ENCODE measurements at places on chromosomes 6 and 20.

DNA sequence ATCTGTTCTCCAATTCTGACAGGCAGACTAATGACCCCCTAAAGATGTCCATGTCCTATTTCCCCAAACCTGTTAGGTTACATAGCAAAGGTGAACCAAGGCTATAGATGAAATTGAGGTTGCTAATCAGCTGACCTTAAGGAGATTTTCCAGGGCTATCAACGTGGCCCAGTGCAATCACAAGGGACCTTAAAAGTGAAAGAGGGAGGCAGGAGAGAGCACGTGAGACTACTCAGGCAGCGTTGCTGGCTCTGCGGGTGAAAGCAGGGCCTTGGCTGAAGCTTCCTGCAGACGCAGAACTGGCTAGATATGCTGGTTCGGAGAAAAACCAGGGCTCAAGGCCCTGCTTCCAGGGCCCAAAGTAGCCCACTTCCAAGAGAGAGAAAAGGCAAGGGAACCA is 78.7 kb downstream of the NCOA7 start:
- no peak for DNase-seq

GRCh38 chr20:44336725-44337380 is at the start of gene R3HDML:
TSS of gene R3HDML (plus strand) at chr20:44337043. CDS start at chr20:44337158, 115 bp downstream.
- no peak for DNase-seq

- DNase-seq = no peak
Measured at GRCh38 chr6:47383360-47383759, 73.7 kb upstream of the TNFRSF21 start.

- DNase-seq = no peak
Measured at GRCh38 chr6:114389111-114389510, 46.3 kb upstream of the HS3ST5 start.

DNA sequence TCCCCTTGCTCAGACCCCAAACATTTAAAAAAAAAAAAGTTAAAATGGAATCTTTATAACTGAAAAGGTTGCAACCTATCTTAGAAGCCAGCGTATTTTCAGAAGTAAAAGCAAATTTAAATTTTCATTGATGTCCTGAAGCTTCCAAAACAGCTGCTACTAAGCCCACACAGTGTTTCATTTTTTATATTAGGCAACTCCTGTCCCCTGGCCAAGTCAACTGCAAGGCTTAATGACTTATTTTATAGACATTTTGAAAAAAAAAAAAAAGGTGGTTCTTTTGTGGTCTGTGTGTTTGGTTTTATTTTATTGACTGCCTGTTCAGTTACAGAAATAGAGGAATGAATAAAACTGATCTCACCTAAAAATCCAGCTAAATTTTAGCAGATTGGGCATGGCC is 13.0 kb downstream of the CFAP61 start:
- no peak for DNase-seq

- peak; percentile 71 for DNase-seq
Measured at GRCh38 chr6:2448826-2449571, 203.6 kb upstream of the GMDS start.

- peak; percentile 24 for DNase-seq
Measured at GRCh38 chr6:115945306-115945705, 115.4 kb downstream of the FRK start.

DNA sequence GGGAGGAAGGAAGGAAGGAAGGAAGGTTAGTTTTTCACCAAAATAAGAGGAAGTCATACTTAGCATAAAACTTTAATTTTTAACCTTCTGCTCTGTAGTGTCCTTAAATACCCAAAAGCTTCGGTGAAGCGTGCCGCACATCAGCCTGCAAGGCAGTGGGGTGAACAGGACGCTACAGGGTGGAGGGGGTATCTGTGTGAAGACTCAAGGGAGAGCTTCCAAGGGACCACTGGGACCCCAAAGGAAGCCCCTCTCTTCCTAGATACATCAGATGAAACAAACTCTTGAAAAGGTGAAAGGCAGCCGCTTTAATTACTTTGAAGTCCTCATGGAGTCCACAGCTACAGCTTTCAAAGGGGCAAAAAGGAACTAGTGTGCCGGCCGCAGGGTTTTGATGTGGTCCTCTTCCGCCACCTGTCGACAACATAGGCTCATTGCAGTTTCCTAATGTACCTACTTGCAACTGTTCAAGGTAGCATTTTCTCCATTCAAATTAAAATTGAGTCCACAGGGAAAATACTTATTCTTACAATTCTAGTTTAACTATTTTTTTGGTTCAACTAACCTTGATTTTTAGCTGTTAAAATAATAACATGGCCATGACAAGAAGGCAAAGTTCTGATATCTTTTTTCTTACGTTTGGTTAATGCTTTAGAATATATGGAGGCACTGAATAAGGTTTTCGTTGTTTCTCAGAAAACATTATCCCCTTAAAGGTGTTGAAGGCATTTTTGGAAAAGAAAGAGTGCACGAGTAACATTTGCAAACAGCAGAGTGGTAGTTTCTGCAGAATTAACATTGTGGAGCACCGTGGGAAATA is 135.0 kb upstream of the RIPOR2 start:
- DNase-seq = peak; percentile 94

GRCh38 chr6:43170417-43170930 is 595 bp upstream of the SRF start:
- DNase-seq = peak; percentile 86

- peak; percentile 16 for DNase-seq
Measured at GRCh38 chr20:41733151-41733550, 115.0 kb upstream of the CHD6 start.

DNA sequence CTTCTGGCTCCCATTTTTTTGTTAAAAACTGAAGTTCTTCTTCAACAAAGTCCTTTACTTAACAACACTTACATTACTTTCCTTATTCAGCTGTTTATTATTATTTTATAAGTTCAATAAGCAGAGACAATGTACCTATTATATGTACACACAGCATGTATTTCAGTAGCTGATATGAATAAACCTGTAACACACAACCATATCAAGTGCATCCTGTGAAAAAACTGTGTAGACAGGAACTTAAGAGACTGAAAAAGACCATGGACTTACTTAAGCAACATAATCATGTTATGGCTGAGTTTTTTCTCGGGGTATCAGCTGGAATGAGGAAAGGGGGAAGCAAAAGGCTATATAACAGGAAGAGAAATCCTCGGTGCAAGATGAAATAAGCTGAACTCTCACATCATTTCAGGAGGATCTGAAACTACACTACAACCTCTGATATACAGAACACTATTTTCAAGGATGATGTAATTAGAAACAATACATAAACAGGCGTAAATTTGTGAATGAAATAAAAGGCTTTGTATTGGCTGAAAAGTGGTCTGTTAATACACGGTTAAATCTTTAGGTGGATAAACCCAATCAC is 70.9 kb downstream of the REV3L start:
- DNase-seq = no peak

DNA sequence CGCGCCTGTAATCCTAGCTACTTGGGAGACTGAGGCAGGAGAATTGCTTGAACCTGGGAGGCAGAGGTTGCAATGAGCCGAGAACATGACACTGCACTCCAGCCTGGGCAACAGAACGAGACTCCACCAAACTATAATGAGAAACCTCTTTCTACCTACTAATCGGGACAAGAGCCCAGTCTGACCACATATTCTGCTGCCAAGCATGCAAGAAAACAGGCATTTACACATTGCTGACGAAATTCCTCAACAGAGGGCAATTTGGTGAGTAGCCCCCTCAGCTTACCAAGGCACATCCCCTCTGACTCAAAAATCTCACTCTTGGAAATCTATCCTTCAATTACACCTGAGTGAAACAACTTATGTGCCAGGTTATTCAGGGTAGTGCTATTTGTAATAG is 81.2 kb downstream of the SLC23A2 start:
- DNase-seq = no peak

Data from hematopoietic multipotent progenitor cell treated with erythropoietin and hydrocortisone succinate and interleukin-3 and kit ligand, for 6 days (in vitro differentiated cells).